Transverse colon (tissue), 4 donors: ENCODE measurements at places on chromosomes 1 and 21. TPM values are rescaled to one million over a fixed set of nuclear protein-coding genes. Genes with fewer than 3 reads are reported as not detected.

GRCh38 chr1:212512816-212513559 lies 80.3 kb downstream of the NENF start:
- no peak for DNase-seq
- peaks cover 42% of the 10 kb centered on the region for H3K27me3 ChIP-seq
- H3K4me3 ChIP-seq, result no peak overlapping the region
- no peaks in the 10 kb centered on the region for H3K36me3 ChIP-seq
- no peak overlapping the region for H3K27ac ChIP-seq
- H3K4me1 ChIP-seq, result peaks cover 11% of the 10 kb centered on the region

The RAB4A gene
- total RNA-seq, result 56.9 TPM

The MSH4 gene
- 0.20 TPM for total RNA-seq

The HES3 gene
- total RNA-seq, result not detected

DNA sequence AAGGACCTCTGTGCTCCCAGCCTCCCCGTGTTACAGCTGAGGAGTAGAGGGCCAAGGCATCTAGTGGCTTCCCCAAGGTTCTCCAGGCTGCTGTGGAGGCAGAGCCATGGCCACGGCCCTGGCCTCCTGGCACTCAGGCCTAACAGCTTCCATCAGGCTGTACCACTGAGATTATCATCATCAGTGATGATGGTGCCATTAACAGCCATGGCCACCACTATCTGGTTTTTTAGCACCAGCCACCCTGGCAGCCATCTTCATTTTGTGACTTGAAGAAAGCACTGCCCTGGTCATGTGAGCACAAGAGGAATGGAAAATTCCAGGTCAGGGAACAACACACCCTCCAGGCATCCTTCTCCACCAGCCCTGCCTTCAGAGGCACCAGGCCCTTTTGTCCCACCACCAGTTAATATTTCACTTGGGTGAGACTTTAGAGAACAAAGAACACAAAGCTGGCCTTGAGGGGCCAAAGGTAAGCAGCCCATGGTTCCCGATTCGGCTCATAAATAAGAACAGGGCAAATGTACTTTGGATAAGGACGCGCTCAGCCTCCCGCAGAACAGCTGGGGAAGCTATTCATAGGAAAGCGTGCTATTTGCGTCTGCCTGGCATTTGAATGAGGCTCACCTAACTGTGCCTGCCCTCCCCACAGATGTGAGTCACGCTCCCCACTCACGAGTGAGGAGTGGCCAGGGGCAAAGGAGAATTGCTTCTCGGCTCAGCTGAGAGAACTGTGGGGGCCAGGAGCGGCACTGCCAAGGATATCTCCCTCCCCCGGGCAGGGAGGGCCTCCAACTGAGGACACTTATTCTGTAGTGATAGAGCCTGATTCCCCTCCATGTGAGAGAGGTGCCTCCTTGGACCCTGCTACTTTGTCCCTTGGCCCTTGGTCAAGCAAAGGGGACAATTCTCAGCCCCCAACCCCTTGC lies 95.6 kb downstream of the CD58 start:
- no peak overlapping the region for H3K4me3 ChIP-seq
- peak; percentile 79 for DNase-seq
- no peaks in the 10 kb centered on the region for H3K36me3 ChIP-seq
- no peaks in the 10 kb centered on the region for H3K27me3 ChIP-seq
- peaks cover 65% of the 10 kb centered on the region for H3K4me1 ChIP-seq
- H3K27ac ChIP-seq, result peak overlapping the region; percentile 86

- H3K27me3 ChIP-seq, result peaks cover 5% of the 10 kb centered on the region
- peaks cover 3% of the 10 kb centered on the region for H3K4me1 ChIP-seq
- no peak overlapping the region for H3K4me3 ChIP-seq
- H3K27ac ChIP-seq, result no peak overlapping the region
- no peaks in the 10 kb centered on the region for H3K36me3 ChIP-seq
- DNase-seq, result no peak
These were observed 19.4 kb upstream of the FOXE3 start for GRCh38 chr1:47396671-47397196.

DNA sequence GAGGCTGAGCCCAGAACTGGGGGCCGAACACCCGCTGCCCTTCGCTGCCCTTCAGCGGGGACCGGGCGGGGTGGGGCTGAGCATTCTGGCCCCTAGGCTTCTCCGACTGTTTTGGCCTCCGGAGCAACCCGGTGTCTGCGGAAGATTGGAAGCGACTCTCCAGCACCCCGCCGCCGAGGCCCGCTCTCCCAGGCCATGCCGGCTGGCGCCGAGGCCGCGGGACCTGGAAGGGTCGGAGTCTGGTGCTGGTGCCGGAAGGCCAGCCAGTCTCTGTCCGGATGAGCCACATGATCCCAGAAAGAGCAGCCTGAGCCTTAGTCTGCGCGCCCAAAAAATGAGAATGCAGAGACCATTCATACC lies 272.0 kb downstream of the FOXD2 start:
- H3K27ac ChIP-seq, result peak overlapping the region; percentile 86
- peak overlapping the region; percentile 40 for H3K4me3 ChIP-seq
- peaks cover 70% of the 10 kb centered on the region for H3K27me3 ChIP-seq
- peak; percentile 50 for DNase-seq

GRCh38 chr1:220789532-220790147 lies 2.9 kb downstream of the MTARC1 start:
- DNase-seq, result no peak
- peaks cover 27% of the 10 kb centered on the region for H3K4me1 ChIP-seq
- no peaks in the 10 kb centered on the region for H3K36me3 ChIP-seq
- H3K27me3 ChIP-seq, result no peaks in the 10 kb centered on the region
- no peak overlapping the region for H3K4me3 ChIP-seq
- peak overlapping the region; percentile 47 for H3K27ac ChIP-seq

GRCh38 chr1:94989398-94989797 lies 62.5 kb upstream of the CNN3 start:
- peaks cover 10% of the 10 kb centered on the region for H3K4me1 ChIP-seq
- H3K4me3 ChIP-seq, result no peak overlapping the region
- no peaks in the 10 kb centered on the region for H3K27me3 ChIP-seq
- no peaks in the 10 kb centered on the region for H3K36me3 ChIP-seq
- H3K27ac ChIP-seq, result no peak overlapping the region
- DNase-seq, result peak; percentile 44

- peaks cover 13% of the 10 kb centered on the region for H3K4me1 ChIP-seq
- no peaks in the 10 kb centered on the region for H3K36me3 ChIP-seq
- no peak overlapping the region for H3K4me3 ChIP-seq
- H3K27ac ChIP-seq, result no peak overlapping the region
These were observed 38.5 kb downstream of the PTPRF start for GRCh38 chr1:43569175-43569574.

- H3K4me3 ChIP-seq, result no peak overlapping the region
- H3K27me3 ChIP-seq, result no peaks in the 10 kb centered on the region
- H3K27ac ChIP-seq, result no peak overlapping the region
These were observed 14.3 kb downstream of the PDZK1 start for GRCh38 chr1:145692785-145693443.

DNA sequence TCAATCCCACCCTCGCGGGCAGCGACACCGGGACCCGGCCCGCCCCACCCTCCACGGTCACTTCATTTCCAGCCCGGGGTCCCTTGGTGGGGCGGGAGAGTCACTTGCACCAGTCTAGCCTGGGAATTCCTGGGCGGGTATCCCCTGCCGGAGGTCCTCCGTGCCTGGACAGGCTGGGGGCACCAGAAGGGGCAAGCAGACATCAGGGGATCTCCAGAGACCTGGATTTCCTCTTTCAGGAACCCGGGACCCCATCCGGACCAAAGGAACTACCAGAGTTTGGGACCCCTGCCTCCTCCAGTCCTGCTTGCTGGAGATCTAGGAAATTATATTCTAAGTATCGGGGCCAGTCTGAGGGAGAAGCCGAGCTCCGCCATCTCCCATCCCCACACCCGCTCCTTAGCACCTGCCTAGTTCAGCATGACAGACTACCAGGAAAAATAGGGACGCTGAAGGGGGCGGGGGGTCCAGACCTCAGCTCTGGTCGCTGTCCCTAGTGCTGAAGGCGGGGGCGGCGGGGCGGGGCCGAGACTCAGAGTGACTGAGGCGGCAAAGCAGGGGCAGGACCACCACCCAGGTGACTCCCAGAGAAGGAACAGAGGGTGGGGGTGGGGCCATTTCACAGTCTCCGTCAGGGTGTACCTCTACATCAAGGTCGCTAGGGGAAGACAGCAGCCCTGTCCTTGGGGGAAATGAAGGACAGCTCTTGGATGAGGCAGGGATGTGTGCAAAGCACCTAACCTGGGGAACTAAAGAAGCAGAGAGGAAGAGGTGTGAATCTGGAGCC lies 832 bp downstream of the HCN3 start:
- peak overlapping the region; percentile 75 for H3K4me3 ChIP-seq
- H3K4me1 ChIP-seq, result peaks cover 20% of the 10 kb centered on the region
- DNase-seq, result peak; percentile 74
- no peaks in the 10 kb centered on the region for H3K36me3 ChIP-seq

- no peak overlapping the region for H3K4me3 ChIP-seq
- peak overlapping the region; percentile 78 for H3K27ac ChIP-seq
- no peaks in the 10 kb centered on the region for H3K36me3 ChIP-seq
- H3K4me1 ChIP-seq, result peaks cover 32% of the 10 kb centered on the region
These were observed 15.4 kb upstream of the WASF2 start for GRCh38 chr1:27505420-27505680.

- H3K4me3 ChIP-seq, result no peak overlapping the region
- DNase-seq, result no peak
- no peak overlapping the region for H3K27ac ChIP-seq
- no peaks in the 10 kb centered on the region for H3K36me3 ChIP-seq
These were observed 44.1 kb downstream of the SLC5A9 start for GRCh38 chr1:48266576-48266975.

DNA sequence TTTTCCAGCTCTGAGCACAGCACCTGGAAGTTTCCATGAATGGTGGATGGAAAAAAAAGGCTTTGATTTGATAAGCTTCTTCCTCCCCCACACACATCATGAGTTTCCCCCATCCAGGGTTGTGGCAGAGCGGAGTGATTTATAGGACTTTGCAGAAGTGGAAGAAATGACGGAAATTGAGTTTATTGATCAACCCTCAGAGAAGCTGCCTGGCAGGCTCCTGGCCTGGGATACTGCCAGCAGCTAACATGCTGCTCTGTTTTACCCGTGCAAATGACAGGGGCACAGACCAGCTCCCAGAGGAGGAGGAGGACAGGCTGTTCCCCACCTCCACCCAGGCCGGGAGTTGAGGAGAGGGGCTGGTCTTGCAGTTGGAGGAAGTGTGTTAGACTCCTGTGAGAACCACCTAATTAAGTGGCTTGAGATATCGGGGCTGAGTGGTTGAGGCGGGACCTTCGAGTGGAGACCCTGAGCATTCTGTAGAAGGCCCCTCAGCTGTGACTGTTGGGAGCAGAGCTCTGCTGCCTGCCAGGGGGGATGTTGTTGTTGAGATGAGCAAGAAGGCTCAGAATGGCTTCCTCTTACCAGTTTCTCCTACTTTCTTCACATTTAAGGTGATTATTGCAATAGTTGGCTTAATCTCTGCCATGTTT lies 21.8 kb downstream of the ADORA1 start:
- no peak overlapping the region for H3K4me3 ChIP-seq
- no peak overlapping the region for H3K27ac ChIP-seq
- H3K36me3 ChIP-seq, result no peaks in the 10 kb centered on the region
- H3K4me1 ChIP-seq, result no peaks in the 10 kb centered on the region
- no peak for DNase-seq

DNA sequence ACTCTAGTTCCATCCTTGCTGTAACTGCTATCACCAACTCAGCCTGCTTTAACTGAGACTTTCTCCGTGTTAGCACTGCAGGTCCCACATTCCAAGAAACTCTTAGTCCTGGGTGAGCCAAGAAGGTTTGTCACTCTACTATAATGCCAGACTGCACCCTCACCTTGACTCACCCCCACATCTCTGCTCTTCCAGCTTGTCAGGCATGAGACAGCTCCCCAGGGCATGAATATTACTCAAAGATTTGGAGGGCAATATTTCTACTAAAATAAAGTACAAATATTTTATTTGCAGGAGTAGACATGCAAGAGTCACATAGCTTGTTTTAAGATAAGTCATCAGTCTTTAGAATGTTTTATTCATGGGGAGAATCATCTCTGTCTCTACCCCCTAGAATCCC lies 110.2 kb downstream of the MATN1 start:
- no peak overlapping the region for H3K4me3 ChIP-seq
- no peaks in the 10 kb centered on the region for H3K36me3 ChIP-seq
- no peaks in the 10 kb centered on the region for H3K4me1 ChIP-seq

GRCh38 chr1:47881505-47882442 lies 115.4 kb downstream of the TRABD2B start:
- no peaks in the 10 kb centered on the region for H3K4me1 ChIP-seq
- H3K36me3 ChIP-seq, result no peaks in the 10 kb centered on the region
- no peak for DNase-seq
- H3K27ac ChIP-seq, result no peak overlapping the region
- no peak overlapping the region for H3K4me3 ChIP-seq

GRCh38 chr1:39979654-39980053 lies 24.7 kb downstream of the MFSD2A start:
- H3K27me3 ChIP-seq, result no peaks in the 10 kb centered on the region
- no peaks in the 10 kb centered on the region for H3K36me3 ChIP-seq

The E2F2 gene
- total RNA-seq, result 10.6 TPM

The GPATCH2 gene
- total RNA-seq, result 248 TPM

The ARV1 gene
- 7.1 TPM for total RNA-seq
